ENCODE measurements at places on chromosomes 7 and 10. TPM values are rescaled to one million over a fixed set of nuclear protein-coding genes. Genes with fewer than 3 reads are reported as not detected.
A peak's percentile ranks its signal among the peaks of the same experiment; 100 is the strongest.

DNA sequence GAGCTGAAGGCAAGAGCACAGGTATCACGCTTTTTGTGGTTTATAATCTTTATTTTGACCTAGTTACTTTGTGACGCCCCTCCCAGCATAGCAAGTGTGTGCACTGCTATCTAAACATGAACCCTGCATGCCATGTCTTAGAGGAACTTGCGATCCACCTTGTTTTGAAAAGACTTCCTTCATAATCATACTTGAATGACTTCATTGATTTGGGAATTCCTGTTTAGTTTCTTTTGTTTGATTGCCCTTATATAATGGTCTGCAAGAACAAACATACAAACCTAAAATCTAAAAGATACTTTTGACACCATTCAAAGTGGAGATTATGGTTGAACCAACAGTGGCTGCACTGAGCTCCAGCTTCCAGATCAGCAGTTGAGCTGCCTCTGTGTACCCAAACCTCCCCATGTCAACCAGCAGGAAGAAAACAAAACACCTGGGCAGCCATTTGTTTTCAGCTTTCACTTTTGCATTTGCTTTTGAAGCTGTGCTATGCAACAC lies 132.6 kb downstream of the CELF2 start:
- no peaks in the 10 kb centered on the region for H3K27me3 ChIP-seq
- no peak overlapping the region for H3K27ac ChIP-seq
- DNase-seq = no peak
- no peaks in the 10 kb centered on the region for H3K36me3 ChIP-seq
- no peak overlapping the region for H3K4me3 ChIP-seq

ASZ1 gene
- total RNA-seq = not detected

- no peaks in the 10 kb centered on the region for H3K36me3 ChIP-seq
- DNase-seq = no peak
- H3K27me3 ChIP-seq = no peaks in the 10 kb centered on the region
- H3K4me3 ChIP-seq = no peak overlapping the region
Measured at GRCh38 chr7:21939136-21939857, 6.4 kb downstream of the CDCA7L start.

LRIT1 gene
- 1.1 TPM for total RNA-seq

IKZF1 gene
- 7.7 TPM for total RNA-seq

- DNase-seq = no peak
- H3K4me1 ChIP-seq = no peaks in the 10 kb centered on the region
- H3K4me3 ChIP-seq = no peak overlapping the region
- H3K36me3 ChIP-seq = no peaks in the 10 kb centered on the region
- H3K27ac ChIP-seq = no peak overlapping the region
- H3K27me3 ChIP-seq = peaks cover 15% of the 10 kb centered on the region
Measured at GRCh38 chr10:110171032-110171431, 36.4 kb upstream of the MXI1 start.

GRCh38 chr7:107788662-107789061 lies 14.4 kb downstream of the SLC26A3 start:
- no peaks in the 10 kb centered on the region for H3K36me3 ChIP-seq
- no peak for DNase-seq
- no peak overlapping the region for H3K27ac ChIP-seq

- H3K36me3 ChIP-seq = no peaks in the 10 kb centered on the region
- no peak for DNase-seq
- no peaks in the 10 kb centered on the region for H3K27me3 ChIP-seq
- H3K27ac ChIP-seq = peak overlapping the region; percentile 96
- H3K4me3 ChIP-seq = peak overlapping the region; percentile 92
Measured at GRCh38 chr7:66627881-66628360, 760 bp upstream of the KCTD7 start.

- no peaks in the 10 kb centered on the region for H3K36me3 ChIP-seq
- no peaks in the 10 kb centered on the region for H3K4me1 ChIP-seq
- DNase-seq = no peak
- H3K4me3 ChIP-seq = no peak overlapping the region
- H3K27ac ChIP-seq = no peak overlapping the region
Measured at GRCh38 chr10:106815427-106816043, 349.0 kb downstream of the SORCS1 start.

HMX2 gene
- not detected for total RNA-seq

GRCh38 chr7:37751096-37751495 lies 67.5 kb downstream of the GPR141 start:
- DNase-seq = no peak
- no peak overlapping the region for H3K4me3 ChIP-seq
- no peaks in the 10 kb centered on the region for H3K27me3 ChIP-seq
- no peaks in the 10 kb centered on the region for H3K36me3 ChIP-seq
- H3K27ac ChIP-seq = no peak overlapping the region
- H3K4me1 ChIP-seq = no peaks in the 10 kb centered on the region

GRCh38 chr10:92822964-92823363 lies 25.4 kb upstream of the EXOC6 start:
- no peak overlapping the region for H3K27ac ChIP-seq
- DNase-seq = no peak

GRCh38 chr7:137994216-137994615 lies 7.7 kb downstream of the CREB3L2 start:
- H3K27me3 ChIP-seq = no peaks in the 10 kb centered on the region
- H3K27ac ChIP-seq = peak overlapping the region; percentile 21
- peaks cover 12% of the 10 kb centered on the region for H3K4me1 ChIP-seq
- no peak for DNase-seq

DNA sequence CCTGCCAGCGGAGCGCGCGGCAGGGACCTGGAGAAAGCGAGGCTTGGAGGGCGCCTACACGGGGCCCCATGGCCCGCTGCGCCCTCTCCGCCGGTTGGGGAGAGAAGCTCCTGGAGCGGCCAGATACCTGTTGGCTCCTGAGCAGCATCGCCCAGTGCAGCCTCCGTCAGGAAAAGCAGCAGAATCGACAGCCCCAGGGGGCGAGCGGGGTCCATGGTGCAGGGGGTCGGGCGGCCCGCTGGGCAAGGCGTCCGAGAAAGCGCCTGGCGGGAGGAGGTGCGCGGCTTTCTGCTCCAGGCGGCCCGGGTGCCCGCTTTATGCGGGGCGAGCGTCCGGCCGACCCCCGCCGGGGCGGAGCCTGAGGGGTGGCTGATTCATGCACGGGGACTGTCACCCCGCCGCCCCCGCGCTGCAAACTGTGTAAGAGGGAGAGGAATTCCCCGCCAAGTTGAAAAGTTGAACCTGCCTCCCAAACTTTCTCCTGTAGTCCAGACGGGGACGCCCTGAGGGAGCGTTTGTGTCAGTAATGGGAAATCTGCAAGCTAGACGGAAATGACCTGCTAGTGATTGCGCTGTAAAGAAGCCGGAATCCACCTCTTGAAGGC lies at the start of gene TFPI2:
Gene TFPI2, minus strand, starts transcription at position 290 of the 605 bp plus-strand sequence. Its CDS starts 75 bp downstream, at position 215.
- peak; percentile 12 for DNase-seq
- H3K4me1 ChIP-seq = no peaks in the 10 kb centered on the region
- no peak within 1 kb of the TSS for H3K27ac ChIP-seq
- H3K4me3 ChIP-seq = peak within 1 kb of the TSS; percentile 39

TRIM50 gene
- not detected for total RNA-seq

DNA sequence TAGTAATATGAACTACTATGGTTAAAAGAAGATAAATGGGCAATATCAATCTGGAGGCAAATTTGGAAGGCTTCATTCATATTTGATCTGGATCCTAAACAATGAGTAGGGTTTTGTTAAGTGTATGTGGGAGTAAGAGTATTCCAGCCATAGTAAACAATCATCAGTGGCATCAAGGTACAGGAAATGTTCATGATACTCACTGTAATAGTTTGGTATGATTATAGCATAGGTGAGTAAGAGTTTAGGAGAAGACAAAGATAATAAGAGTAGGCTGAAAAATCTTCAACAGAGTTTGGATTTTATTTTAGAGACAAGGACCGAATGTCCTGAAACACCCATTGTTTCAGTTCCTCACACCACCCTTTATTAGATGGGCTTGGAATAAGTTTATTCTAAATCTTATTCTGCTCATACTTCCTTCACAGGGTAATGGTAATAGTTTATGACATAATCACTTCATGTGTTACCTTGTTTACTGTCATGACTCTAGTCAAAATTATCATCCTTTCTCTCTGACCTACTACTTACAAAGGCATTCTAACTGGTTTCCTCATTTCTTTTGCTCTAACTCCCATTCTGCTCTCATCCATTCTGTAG lies 38.9 kb downstream of the BRAF start:
- H3K27me3 ChIP-seq = no peaks in the 10 kb centered on the region
- no peak for DNase-seq
- no peaks in the 10 kb centered on the region for H3K4me1 ChIP-seq
- H3K4me3 ChIP-seq = no peak overlapping the region
- no peaks in the 10 kb centered on the region for H3K36me3 ChIP-seq
- H3K27ac ChIP-seq = no peak overlapping the region

- H3K4me3 ChIP-seq = no peak overlapping the region
- no peaks in the 10 kb centered on the region for H3K4me1 ChIP-seq
- no peak for DNase-seq
- no peaks in the 10 kb centered on the region for H3K27me3 ChIP-seq
Measured at GRCh38 chr7:24911213-24911603, 68.8 kb downstream of the OSBPL3 start.

GRCh38 chr10:60810437-60811182 lies 32.3 kb downstream of the CDK1 start:
- no peaks in the 10 kb centered on the region for H3K27me3 ChIP-seq
- no peaks in the 10 kb centered on the region for H3K4me1 ChIP-seq
- peak; percentile 17 for DNase-seq
- peak overlapping the region; percentile 14 for H3K27ac ChIP-seq
- no peaks in the 10 kb centered on the region for H3K36me3 ChIP-seq

DNA sequence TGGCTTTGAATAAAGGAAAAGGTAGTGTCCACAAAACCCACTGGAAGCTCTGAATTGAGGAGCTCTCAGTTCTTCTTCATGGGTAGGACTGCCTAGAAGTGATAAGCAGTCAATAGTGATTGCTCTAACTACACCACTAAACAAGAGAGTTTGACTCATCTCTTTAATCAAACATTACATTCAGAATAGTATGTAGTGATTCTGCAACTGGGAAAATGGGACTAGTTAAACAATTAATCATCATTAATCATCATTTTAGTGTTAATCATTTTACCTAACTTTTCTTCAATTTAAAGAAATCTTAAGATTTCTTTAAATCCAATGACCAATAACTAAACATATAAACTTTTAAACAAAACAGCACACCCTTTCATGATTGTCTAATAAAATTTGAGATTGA lies 484.0 kb upstream of the FZD8 start:
- H3K4me1 ChIP-seq = no peaks in the 10 kb centered on the region
- no peak overlapping the region for H3K4me3 ChIP-seq
- H3K27ac ChIP-seq = no peak overlapping the region
- no peak for DNase-seq
- H3K36me3 ChIP-seq = no peaks in the 10 kb centered on the region

- no peaks in the 10 kb centered on the region for H3K4me1 ChIP-seq
- no peak for DNase-seq
- no peak overlapping the region for H3K4me3 ChIP-seq
- H3K27ac ChIP-seq = peak overlapping the region; percentile 69
- H3K27me3 ChIP-seq = no peaks in the 10 kb centered on the region
- no peaks in the 10 kb centered on the region for H3K36me3 ChIP-seq
Measured at GRCh38 chr7:134729895-134730294, 49.5 kb upstream of the CALD1 start.

DNA sequence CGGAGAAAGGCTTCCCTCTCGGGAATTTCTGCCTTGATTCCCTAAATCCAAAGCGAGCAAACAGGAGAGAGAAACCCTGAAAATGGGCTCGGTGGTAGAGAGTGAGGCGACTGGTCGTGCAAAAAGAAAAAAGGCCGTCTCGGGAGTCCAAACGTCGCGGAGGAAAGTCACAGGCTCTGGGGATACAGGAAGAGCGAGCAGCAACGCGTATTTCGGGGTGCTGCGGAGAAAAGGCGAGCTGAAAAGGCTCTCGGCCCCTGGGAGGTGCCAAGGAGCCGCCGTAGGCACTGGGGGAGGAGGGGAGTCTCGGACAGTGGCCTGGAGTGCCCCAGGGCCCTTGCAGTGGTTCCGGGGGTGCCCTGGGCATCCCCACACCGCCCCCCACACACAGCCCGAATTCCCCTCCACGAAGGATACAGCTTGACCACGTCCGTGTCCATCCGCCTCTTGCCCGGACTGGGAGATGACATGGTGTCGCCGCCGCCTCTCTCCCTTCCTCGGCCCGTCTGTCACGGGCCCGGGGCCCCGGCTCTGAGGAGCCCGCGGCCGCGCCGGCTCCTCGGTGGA lies 591 bp downstream of the UBE2H start:
- H3K4me3 ChIP-seq = peak overlapping the region; percentile 97
- H3K4me1 ChIP-seq = peaks cover 11% of the 10 kb centered on the region
- peak; percentile 29 for DNase-seq
- no peaks in the 10 kb centered on the region for H3K36me3 ChIP-seq

- no peaks in the 10 kb centered on the region for H3K36me3 ChIP-seq
- H3K4me3 ChIP-seq = no peak overlapping the region
- no peak overlapping the region for H3K27ac ChIP-seq
- DNase-seq = no peak
Measured at GRCh38 chr10:78454123-78454645, 420.5 kb downstream of the RPS24 start.

DNA sequence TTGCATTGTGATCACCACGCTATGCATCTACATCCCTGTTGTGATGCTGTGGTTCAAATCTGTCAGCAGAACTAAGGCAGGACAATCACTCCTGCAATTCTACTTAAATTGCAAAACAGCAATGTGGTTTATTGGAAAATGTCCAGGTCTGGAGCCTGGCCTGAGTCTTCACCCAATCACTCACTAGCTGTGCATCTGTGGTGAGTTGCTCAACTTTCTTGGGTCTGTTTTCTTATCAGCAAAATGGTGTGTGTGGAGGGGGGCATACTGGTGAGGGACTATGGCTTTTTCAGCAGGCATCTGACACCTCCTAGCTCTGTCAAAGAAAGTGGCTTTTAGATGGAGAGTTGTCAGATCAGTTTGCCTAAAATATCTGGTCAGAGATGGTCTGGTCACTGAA lies 108.3 kb upstream of the FEZF1 start:
- H3K4me3 ChIP-seq = no peak overlapping the region
- H3K36me3 ChIP-seq = no peaks in the 10 kb centered on the region
- H3K27ac ChIP-seq = no peak overlapping the region
- no peaks in the 10 kb centered on the region for H3K27me3 ChIP-seq

- no peaks in the 10 kb centered on the region for H3K4me1 ChIP-seq
- H3K4me3 ChIP-seq = no peak overlapping the region
- no peaks in the 10 kb centered on the region for H3K27me3 ChIP-seq
- no peaks in the 10 kb centered on the region for H3K36me3 ChIP-seq
- no peak for DNase-seq
Measured at GRCh38 chr10:60372436-60372835, 17.2 kb downstream of the ANK3 start.

NKX2-3 gene
- total RNA-seq = not detected

SKIDA1 gene
- total RNA-seq = 1.5 TPM

DNA sequence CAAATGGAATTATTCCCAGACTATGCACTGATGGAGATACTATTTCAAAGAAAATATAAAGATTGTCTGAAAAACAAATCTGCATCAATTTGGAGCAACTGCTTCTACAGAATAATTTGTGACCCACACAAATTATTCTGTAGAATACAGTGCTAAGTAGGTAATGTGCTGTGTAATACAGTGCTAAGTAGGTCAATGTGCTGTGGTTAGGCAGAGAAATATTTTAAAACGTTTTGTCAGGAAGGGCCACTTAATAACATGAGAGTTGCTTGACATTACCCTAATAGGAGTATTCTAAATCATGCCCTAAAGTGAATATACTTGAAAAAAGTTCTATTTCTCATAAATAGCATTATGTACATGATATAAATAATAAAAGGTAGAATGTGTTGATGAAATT lies 116.5 kb upstream of the KCND2 start:
- no peak overlapping the region for H3K27ac ChIP-seq
- H3K27me3 ChIP-seq = no peaks in the 10 kb centered on the region
- no peak overlapping the region for H3K4me3 ChIP-seq
- H3K4me1 ChIP-seq = no peaks in the 10 kb centered on the region

TMEM130 gene
- 0.36 TPM for total RNA-seq

FFAR4 gene
- total RNA-seq = 0.18 TPM

VDAC2 gene
- 121 TPM for total RNA-seq

Measured in prostate gland (tissue), 2 donors.